ENCODE measurements at places on chromosomes 5 and 9.

- no peak for DNase-seq
Observed at GRCh38 chr5:15601853-15602252, 101.9 kb downstream of the FBXL7 start.

DNA sequence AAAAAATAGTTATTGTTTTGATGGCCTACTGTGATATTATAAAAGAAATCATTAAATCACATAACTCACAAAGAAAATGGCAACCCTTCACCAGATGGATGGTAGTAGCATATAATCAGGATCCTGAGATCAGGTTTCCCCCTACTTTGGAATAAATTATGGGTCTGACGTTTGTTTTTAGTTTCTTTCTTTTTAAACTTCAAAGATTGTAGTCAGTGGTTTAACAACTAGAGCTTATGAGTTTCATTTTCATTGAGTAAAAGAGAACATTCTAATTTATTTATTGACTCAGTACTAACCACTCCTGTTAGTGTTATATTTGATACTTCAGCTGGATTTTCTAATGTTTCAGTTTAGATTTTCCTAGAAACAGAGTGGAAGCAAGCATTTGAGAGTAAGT, 218.0 kb upstream of the PCSK5 start:
- DNase-seq: no peak

DNA sequence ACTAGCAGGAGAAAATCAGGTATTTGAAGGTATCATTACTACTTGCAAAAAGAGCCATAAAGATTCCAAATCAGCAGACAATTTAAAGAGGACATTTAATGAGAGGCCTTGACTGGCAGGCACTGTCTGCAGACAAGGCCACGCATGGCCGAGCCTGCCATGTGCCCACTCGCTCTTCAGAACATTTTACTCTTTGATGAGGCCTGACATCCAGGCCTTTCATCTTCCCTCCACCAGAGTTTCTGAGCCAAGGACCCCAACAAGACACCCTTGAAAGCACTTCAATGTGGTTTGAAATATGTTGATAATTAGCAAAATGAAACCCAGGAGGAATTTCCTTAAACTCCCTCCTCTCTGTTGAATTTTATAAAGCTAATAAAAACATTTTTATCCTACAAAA, 16.4 kb downstream of the AK8 start:
- DNase-seq: no peak

- no peak for DNase-seq
Observed at GRCh38 chr5:123810253-123810652, 298.3 kb downstream of the CSNK1G3 start.

- DNase-seq: no peak
Observed at GRCh38 chr5:138336952-138337684, 948 bp upstream of the FAM53C start.
